Activated CD8-positive, alpha-beta memory T cell treated with anti-CD3 and anti-CD28 coated beads for 4 hours (primary cell): ENCODE measurements at places on chromosomes 2 and 18.

GRCh38 chr18:10515456-10515855 lies 10.4 kb upstream of the NAPG start:
- no peak for DNase-seq

- peak; percentile 4 for DNase-seq
These were observed 28.7 kb upstream of the SMIM21 start for GRCh38 chr18:75456199-75456631.

DNA sequence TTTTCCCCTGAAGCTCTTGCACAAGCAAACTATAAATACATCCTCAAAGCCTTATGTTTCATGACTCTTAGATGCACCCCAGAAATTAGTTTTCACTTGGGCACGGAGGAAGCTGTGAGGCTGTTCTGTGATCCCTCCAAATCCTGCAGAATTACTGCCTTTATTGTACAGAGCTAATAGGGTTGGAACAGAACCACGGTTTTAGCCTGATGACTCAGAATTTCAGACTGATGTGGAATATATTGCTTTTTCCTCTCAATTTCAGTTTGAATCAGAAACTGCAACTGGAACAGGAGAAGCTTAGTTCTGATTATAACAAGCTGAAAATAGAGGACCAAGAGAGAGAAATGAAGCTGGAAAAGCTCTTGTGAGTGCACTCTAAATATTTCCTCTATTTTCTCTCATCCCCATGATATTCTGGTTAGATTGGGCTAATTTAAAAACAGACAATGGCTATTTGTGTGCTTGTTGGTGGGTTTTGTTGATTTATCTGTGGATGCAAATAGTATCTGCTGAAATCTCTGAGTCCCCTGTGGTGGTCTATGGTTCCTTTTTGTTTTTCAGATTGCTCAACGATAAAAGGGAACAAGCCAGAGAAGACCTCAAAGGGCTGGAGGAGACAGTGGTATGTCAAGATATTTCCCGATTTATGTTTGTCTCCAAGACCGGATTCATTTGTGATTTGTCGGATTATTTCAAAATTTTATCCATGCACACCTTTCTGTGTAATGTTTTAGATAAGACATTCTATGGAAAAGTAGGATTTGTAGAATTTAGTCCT lies 38.2 kb upstream of the LYPD6B start:
- DNase-seq, result no peak

DNA sequence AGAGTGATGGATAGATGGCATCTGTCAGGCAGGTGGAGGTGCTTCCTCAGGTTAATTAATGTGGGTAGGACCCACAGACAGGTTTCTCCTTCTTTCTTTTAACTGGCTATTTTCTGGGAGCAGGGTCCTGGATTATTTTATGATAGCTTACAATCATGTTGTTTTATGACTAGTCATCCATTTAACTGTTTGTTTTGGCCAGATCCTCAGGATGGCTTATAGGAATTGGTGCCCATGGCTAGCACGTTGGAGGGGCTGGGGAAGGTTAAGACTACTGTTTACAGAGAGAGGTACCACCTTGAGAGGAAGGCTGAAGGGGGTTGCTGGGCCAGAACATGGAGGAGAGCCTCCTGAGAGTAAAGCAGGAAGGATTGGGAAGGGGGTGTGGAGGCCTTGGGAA lies 78.0 kb upstream of the MGAT5 start:
- DNase-seq, result no peak

DNA sequence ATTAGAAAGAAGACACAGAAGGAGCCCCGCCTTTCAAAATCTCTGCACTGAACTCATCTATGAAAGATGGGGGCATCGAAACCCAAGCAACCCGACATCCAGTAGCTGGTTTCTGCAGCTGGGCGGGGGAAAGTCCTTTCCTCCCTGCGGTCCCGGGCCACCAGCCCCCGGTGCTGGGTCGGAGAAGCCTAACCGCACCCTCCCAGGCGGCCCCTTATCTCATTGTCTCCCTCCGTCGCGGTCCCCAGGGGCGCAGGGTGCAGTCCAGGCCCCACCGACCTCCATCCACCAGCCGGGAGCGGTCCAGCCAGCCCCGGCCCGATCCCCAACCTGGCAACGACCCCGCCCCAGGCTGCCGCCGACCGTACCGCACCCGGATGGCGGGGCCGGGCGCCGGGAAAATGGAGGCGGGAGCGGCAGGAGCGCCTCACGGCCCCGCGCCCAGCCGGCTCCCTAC lies 452 bp downstream of the RAPH1 start:
- DNase-seq, result no peak

DNA sequence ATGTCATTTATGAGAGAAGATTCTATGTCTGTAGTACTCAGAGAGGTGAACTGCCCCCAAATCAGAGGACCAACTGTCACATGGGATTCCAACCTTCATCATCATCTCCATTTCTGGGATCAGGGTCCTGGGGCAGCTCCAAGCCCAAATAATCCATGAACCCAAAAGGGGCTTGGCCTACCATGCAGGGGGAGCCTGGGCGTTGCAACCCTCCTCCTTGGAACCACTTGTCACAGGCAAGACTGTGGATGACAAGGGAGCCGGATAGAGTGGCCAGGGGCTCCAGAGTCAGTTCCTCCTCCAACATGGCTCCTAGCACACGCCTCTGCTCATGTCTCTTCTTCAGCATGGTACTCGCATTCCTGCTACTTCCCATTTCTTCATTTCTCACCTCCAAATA lies 7.9 kb downstream of the CTLA4 start:
- DNase-seq, result no peak

DNA sequence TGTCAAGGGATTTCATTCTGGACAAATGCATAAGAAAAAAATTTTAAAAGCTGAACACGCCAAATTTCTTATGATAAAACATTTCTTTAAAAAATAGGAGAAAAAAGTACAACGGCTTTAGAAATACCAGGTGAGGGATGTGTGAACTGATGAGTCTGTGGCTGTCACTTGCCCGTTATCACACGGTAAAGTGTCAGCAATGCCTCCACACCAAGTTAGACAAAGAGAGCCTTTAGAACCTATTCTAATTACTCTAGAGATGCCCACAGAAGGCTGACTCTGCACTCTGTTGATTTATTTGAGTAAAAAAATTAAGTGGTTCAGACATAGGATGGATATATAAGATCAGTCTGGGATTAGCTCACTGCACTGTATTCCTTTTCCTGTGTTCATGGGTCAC lies 523.8 kb downstream of the RNF144A start:
- DNase-seq, result no peak

DNA sequence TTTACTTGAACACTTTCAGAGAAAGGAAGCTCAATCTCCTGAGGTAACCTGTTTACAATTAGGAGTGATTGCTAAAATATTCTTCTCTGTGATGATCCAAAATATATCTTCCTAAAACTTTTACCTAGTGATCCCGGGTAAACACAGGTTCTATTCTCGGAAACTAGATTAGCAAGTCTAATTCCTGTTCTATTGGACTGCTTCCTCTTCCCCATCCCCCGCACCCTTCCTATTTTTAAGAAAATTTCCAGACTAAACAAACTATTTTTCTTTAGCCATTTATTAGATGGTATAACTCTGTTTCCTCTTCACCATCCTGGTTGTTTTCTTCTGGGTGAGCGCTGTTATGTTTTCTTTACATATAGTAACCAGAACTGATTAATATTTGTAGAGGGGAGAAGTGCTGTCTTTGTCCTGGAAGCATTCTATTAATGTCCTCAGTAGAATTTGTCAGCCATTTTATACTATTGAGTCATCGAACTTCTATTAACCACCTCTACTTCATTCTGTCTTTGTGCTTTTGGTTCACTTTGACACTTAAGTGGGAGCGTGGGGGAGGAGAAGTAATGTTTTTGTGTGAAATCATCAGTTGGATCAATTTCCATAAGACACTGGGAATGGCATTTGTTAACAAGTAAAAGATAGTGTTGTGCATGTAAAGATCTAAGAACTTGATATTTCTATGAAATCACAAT lies 31.8 kb downstream of the CREB1 start:
- DNase-seq, result no peak

DNA sequence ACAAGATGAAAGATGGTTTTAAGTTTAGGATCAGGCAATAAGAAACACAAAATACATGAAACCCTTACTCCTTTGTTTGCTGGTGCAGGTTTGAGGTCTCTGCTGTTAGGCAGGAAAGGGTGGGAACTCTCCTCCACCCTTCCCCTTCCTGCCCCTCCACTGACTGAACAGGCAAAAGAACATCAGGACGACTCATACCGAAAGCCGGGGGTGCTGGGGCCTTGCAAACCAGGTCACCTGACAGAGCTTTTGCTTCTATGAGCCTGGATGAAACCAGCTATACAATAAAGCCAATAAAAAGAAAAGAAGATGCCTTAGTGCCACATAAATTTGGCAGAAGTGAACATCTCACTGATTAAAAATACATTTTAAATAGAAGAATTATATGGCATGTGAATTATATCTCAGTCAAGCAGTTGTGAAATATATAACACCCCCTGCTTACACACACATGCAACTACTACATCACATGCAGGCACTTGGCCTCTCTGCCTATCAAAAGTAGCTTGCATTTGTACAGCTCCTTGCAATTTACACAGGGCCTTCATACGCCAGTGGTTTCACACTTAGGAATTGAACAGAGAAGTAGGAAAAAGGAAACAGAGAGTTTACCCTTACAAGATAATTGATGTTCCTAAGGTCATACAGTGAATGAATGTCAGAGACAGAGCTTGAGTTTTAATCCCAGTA lies 215.1 kb upstream of the TRIB2 start:
- no peak for DNase-seq

GRCh38 chr2:147149575-147150240 lies 695.1 kb upstream of the ACVR2A start:
- DNase-seq, result no peak

- no peak for DNase-seq
These were observed 1.2 kb downstream of the PAX3 start for GRCh38 chr2:222297600-222297935.

GRCh38 chr2:206096876-206097275 lies 10.9 kb upstream of the INO80D start:
- DNase-seq, result no peak

DNA sequence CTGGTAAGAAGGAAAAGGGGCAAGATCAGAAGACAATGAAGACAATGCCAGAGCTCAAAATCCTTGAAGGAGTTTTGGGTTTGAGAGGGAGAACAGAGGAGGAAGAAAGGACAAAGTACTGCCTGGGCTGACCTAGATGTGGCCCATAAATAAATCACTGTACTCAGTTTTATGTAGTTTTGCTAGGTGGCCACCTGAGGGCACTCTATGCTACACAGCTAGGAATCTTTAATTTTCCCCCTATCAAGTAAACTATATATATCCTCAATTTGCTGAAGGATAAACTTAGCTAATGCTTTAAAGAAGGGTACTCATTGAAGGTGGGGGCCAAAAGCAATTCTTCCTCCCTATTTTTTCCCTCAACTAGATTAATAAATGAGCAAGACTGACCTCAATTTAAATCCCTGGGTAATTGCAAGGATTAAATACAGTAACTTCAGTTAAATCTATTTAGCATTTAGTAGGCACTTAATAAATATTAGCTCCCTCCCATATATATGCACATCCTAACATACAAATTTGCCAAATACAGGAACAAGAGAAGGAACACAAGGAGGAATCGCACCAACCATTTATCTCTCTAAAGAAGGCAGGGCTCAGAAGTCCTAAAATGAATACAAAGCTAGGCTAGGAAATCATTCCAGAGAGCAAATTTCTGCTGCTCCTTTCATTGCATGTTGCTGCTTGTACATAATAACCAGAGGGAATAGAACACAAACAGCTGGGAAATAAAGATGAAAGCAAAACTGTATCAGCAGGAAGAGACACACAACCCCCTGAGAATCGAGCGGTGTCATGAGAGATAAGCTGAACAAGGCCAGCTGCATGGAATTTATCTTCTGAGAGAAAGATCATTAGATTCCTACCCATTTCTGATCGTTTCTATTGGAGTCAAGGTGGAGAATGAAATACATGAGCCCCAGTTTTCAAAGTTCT lies 540.1 kb downstream of the NRXN1 start:
- no peak for DNase-seq

DNA sequence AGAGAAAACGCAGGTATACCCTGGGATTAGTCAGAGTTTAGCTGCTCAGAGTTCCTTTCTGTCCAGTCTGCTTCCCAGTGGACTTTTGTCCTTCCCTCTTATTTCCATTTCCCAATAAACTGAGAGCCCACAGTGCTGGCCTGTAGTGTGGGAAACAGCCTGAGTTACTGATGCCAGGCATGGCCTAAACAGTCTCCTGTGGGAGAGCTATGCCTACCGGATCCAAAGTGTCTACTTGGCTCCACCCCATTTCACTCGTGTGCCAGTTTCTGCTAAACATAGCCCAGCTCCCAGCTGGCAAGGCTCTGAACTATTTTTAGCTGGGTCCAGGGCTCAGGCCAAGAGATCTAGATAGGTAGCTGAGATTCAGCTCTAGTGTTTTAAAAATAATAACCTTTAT lies 15.6 kb upstream of the PPP1CB start:
- no peak for DNase-seq

GRCh38 chr2:149040451-149040850 lies 2.0 kb downstream of the LYPD6B start:
- no peak for DNase-seq

DNA sequence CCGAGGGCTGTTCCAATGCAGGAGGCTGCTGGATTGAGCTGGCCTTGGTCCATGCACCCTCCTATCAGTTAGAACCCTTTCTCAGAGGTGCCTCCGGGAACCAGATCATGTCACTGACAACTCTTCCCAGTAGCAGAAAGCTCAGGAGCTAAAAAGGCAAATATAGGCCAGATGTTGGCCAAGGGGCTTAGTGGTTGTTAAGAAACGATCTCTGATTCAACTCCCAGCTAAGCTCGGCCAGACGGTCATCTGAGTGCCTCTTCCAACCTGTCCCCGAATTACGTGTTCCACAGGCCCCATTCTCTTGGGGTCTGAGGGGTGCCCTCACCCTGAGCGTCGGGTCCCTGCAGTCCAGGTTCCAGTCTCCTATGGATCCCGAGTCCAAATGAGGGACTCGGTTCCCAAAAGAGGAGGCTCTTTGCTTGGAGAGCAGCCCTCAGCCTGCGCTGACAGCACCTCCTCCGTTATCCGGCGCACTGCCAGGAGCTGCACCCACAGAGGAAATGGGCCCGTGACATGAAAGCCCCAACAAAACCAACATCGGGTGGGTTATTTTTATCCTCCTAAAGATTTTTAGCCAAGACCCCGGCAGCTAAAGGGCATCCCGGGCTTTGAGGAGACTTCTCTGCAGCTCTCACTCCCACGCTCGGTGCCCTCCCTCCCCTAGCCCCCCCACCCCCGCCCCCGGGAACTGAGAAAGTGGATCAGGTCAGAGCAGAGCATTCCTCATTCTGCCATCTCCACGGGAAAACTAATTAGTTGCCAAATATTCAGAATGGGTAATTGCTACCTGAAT lies 106.6 kb upstream of the ID2 start:
- no peak for DNase-seq

DNA sequence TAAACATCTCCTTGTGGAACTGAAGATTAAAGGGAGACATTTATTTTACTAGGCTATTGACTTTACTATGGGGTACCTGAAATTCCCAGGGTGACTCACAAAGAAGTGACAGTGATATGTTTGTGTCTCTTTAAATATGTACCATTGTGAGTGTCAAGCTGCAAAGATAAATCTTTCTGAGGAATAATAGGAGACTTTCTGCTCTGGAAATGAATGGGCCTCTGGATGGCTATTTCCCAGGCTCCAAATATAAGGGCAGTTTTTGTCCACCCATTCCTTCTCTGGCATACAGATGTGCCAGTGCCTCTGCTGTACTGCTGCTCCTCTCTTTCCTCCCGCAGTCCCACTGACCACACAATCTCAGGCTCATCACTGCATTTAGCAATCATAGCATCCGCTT lies 586.4 kb upstream of the CNTNAP5 start:
- DNase-seq, result no peak

GRCh38 chr2:163401481-163401880 lies 334.3 kb downstream of the FIGN start:
- no peak for DNase-seq

GRCh38 chr2:212721026-212721451 lies 182.4 kb upstream of the ERBB4 start:
- DNase-seq, result no peak
